ENCODE measurements at places on chromosomes 4 and X. TPM values are rescaled to one million over a fixed set of nuclear protein-coding genes. Genes with fewer than 3 reads are reported as not detected.

Gene HELT
- total RNA-seq: not detected

DNA sequence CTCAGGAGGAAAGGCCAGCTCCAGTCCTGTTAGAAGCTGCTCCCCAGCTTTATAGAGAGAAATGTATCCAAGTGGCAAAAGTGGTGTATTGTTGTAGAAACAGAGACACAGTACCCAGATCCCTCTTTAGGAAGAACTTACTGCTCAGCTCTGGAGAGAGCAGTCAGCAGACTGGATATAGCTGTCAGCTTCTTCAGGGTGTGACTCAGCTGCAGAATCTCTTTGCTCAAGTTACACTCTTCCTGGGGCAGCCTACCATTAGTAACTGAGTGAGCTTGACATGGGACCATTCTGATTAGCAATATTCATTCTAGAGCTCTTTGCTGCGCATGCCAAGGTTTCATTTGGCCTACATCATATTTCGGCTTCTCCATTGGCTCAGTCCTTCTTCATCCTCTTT, 40.5 kb downstream of the ATP1B4 start:
- no peak for DNase-seq

Gene CSN2
- total RNA-seq: not detected

GRCh38 chr4:148030193-148030873, 298.4 kb downstream of the ARHGAP10 start:
- DNase-seq: no peak

Measured in CD8-positive, alpha-beta memory T cell (primary cell).